WTC11 (cell line): ENCODE measurements at places on chromosomes 12 and 14. TPM values are rescaled to one million over a fixed set of nuclear protein-coding genes. Genes with fewer than 3 reads are reported as not detected.

GRCh38 chr12:65681226-65681625 is 143.1 kb upstream of the HMGA2 start:
- no peak overlapping the region for H3K4me3 ChIP-seq
- no peaks in the 10 kb centered on the region for H3K4me1 ChIP-seq
- H3K27me3 ChIP-seq: no peaks in the 10 kb centered on the region
- no peak for DNase-seq
- H3K36me3 ChIP-seq: no peaks in the 10 kb centered on the region

- peaks cover 42% of the 10 kb centered on the region for H3K36me3 ChIP-seq
- H3K4me3 ChIP-seq: no peak overlapping the region
- peaks cover 56% of the 10 kb centered on the region for H3K4me1 ChIP-seq
- DNase-seq: no peak
- H3K27ac ChIP-seq: peak overlapping the region; percentile 80
- H3K27me3 ChIP-seq: no peaks in the 10 kb centered on the region
Observed at GRCh38 chr12:130878193-130879185, 6.6 kb downstream of the RAN start.

- no peak for DNase-seq
- H3K27me3 ChIP-seq: no peaks in the 10 kb centered on the region
- H3K4me1 ChIP-seq: peaks cover 16% of the 10 kb centered on the region
- no peak overlapping the region for H3K27ac ChIP-seq
- H3K36me3 ChIP-seq: 0 out of 2 replicates have a peak, but pooled peaks cover 3% of the 10 kb centered on the region
Observed at GRCh38 chr12:21413369-21414277, 23.8 kb upstream of the PYROXD1 start.

DNA sequence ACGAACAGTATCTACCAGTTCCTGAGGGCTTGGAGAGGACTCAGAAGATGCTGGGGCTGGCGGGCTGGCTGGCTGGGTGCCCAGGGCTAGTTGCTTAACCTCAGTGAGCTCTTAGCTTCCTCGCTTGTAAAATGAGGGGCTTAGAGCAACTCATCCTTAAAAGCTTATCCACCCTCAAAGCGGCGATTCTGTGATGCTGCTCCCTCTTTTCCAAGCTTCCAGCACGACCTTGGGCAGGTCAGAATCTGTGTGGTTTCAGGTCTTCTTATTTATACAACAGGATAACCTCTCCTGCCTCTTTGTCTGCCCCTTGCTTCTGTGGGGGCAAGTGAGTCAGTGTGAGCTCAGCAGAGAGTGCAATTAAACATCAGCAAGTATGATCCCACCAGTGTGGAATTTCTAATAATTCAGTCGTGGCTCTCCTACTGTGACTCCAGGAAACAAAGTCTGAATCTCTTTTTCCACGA is 281.8 kb downstream of the KSR2 start:
- no peaks in the 10 kb centered on the region for H3K27me3 ChIP-seq
- no peak for DNase-seq
- no peak overlapping the region for H3K27ac ChIP-seq

GRCh38 chr12:124884587-124885438 is 21.1 kb upstream of the SCARB1 start:
- no peaks in the 10 kb centered on the region for H3K36me3 ChIP-seq
- peak; percentile 56 for DNase-seq
- H3K4me1 ChIP-seq: peaks cover 29% of the 10 kb centered on the region
- H3K27ac ChIP-seq: peak overlapping the region; percentile 29; the same call in 1 of the 2 replicates
- no peaks in the 10 kb centered on the region for H3K27me3 ChIP-seq
- H3K4me3 ChIP-seq: no peak overlapping the region; the same call in 1 of the 2 replicates

GRCh38 chr14:96069421-96069820 is 30.3 kb downstream of the C14orf132 start:
- peaks cover 2% of the 10 kb centered on the region; the same call in 1 of the 2 replicates for H3K4me1 ChIP-seq
- no peaks in the 10 kb centered on the region for H3K27me3 ChIP-seq
- 0 out of 2 replicates have a peak, but pooled peaks cover 3% of the 10 kb centered on the region for H3K36me3 ChIP-seq
- H3K4me3 ChIP-seq: no peak overlapping the region
- DNase-seq: no peak
- no peak overlapping the region for H3K27ac ChIP-seq

DNA sequence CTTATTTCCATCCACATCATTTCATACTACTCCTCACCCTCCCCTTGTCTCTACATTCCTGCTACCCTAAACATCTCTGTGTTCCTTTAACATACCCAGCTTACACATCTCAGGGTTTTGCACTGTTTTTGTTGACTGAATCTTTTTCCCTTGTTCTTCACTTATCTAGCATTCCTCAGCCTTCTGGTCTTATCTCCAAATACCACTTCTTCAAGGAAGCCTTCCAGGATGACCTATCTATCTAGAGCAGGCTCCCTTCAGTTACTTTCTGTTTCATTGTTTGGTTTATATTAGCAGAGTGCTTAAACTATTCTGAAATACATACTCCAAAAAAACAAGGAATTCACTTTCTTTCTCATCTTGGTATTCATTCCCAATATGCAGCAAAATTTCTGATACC is 353.1 kb downstream of the NAV3 start:
- peaks cover 29% of the 10 kb centered on the region for H3K4me1 ChIP-seq
- H3K27ac ChIP-seq: no peak overlapping the region

GRCh38 chr12:69059465-69060457 is 126.8 kb upstream of the CPM start:
- H3K27ac ChIP-seq: no peak overlapping the region
- no peak for DNase-seq
- peaks cover 6% of the 10 kb centered on the region for H3K4me1 ChIP-seq

- peaks cover 3% of the 10 kb centered on the region; the same call in 1 of the 2 replicates for H3K36me3 ChIP-seq
- H3K4me1 ChIP-seq: no peaks in the 10 kb centered on the region
- no peak for DNase-seq
Observed at GRCh38 chr14:45972416-45972815, 679.2 kb downstream of the RPL10L start.

- no peak overlapping the region for H3K27ac ChIP-seq
- no peak for DNase-seq
- H3K4me1 ChIP-seq: peaks cover 16% of the 10 kb centered on the region
- no peaks in the 10 kb centered on the region for H3K27me3 ChIP-seq
Observed at GRCh38 chr14:76100236-76100635, 51.5 kb upstream of the GPATCH2L start.

DNA sequence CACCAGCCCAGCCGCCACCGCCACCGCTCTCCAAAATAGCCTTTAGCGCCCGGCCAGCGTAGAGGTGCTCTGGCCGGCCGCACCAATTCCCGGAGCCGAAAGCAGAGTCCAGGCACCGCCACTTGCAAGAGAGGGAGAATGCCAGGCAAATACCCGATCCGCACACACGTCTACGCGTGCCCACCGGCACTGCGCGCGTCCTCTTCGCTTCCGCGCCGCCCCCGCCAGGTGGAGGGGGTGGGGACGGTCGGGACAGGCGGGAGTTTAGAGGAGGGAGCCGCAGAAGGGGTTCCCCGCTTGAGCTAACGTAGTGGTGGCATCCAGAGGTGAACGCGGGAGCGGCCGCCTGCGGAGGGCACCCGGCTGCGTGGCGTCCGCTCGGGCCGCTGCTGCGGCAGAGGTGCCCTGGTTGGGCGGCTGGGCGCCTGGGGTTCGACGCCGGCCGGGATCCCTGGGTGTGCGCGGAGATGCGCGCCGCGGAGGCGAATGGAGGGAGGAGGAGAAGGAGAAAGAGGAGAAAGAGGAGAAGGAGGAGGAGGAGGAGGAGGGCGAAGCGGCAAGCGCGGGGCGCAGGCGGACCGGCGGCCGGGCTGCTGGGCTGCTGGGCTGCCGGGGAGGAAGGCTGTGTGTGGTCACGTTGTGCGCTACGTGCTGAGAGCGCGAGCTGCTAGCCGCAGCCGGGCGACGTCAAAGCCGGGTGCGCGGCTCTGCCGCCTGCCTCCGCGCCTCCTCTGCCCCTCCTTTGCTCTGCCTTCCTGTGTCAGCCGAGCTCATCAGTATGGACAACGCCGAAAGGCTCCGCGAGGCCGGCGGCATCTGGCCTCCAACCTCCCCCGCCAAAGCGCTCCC is at the start of gene MDGA2:
TSS of gene MDGA2 (minus strand) at position 140 of the 849 bp plus-strand sequence.
- peak within 1 kb of the TSS; percentile 81 for H3K4me3 ChIP-seq
- DNase-seq: peak; percentile 59
- H3K36me3 ChIP-seq: peaks cover 3% of the 10 kb centered on the region; the same call in 1 of the 2 replicates
- no peak within 1 kb of the TSS for H3K27ac ChIP-seq
- H3K4me1 ChIP-seq: peaks cover 13% of the 10 kb centered on the region

DNA sequence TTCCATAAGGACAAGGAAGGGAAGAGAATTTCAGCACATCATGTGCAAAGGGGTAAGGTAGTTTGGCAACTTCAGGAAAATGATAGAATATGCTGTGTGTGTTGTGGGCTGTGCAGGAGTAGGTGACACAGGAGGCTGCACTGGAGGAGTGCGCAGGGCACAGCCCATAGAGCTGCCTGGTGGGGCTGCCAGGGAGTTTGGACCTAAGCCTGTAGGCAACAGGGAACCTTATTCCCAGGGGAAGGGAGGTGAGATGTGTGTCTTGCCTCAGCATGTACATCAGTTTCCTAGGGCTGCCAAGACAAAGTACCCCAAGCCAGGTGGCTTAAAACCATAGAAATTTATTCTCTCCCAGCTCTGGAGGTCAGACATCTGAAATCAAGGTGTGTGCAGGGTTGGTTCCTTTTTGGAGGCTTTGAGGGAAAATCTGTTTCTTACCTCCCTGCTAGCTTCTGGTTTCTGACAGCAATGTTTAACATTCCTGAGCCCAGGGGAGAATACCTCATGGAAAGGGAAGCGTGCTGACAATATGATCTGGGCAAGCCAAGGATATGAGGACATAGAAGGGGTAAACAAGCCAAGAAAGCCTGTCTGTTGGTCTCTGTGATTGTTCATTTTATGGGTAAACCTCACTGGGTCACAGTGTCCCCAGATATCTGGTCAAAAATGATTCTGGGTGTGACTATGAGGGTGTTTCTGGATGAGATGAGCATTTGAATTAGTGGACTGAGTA is 174.0 kb upstream of the NTF3 start:
- no peak overlapping the region for H3K4me3 ChIP-seq
- no peak overlapping the region for H3K27ac ChIP-seq
- H3K4me1 ChIP-seq: peaks cover 23% of the 10 kb centered on the region

GRCh38 chr12:117359029-117359845 is 2.2 kb downstream of the NOS1 start:
- H3K4me3 ChIP-seq: peak overlapping the region; percentile 57
- H3K36me3 ChIP-seq: no peaks in the 10 kb centered on the region
- no peak for DNase-seq
- H3K4me1 ChIP-seq: peaks cover 22% of the 10 kb centered on the region
- H3K27ac ChIP-seq: no peak overlapping the region
- peaks cover 69% of the 10 kb centered on the region for H3K27me3 ChIP-seq

DNA sequence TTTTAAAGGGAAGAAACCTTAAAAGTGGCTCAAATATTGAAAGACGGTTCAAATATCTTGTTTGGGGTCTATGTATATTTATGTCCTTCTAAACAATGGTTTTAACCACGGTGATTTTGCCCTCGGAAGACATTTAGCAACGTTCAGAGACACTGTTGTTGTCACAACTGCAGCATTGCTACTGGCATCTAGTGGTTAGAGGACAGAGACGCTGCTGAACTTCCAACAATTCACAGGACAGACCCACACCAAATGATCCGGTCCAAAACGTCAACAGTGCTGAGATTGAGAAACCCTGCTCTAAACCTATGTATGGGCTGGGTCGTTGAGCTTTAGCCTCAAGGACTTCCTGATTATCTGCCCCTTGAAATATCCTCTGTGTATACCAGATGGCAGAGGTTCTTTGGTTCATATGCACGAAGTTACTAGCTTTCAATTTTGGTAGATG is 1.7 kb downstream of the ANGEL1 start:
- H3K4me1 ChIP-seq: peaks cover 16% of the 10 kb centered on the region
- H3K4me3 ChIP-seq: peak overlapping the region; percentile 92
- no peak for DNase-seq
- H3K27me3 ChIP-seq: peaks cover 3% of the 10 kb centered on the region; the same call in 1 of the 2 replicates
- H3K27ac ChIP-seq: no peak overlapping the region; the same call in 1 of the 2 replicates

- no peak for DNase-seq
- no peaks in the 10 kb centered on the region for H3K36me3 ChIP-seq
- H3K27me3 ChIP-seq: no peaks in the 10 kb centered on the region
- H3K4me3 ChIP-seq: no peak overlapping the region
Observed at GRCh38 chr12:104974626-104975290, 11.4 kb upstream of the NOPCHAP1 start.

- DNase-seq: no peak
- no peaks in the 10 kb centered on the region for H3K4me1 ChIP-seq
- H3K27ac ChIP-seq: no peak overlapping the region
- no peaks in the 10 kb centered on the region for H3K27me3 ChIP-seq
- peaks cover 12% of the 10 kb centered on the region; the same call in 1 of the 2 replicates for H3K36me3 ChIP-seq
Observed at GRCh38 chr12:123471374-123472068, 13.6 kb downstream of the SNRNP35 start.

DNA sequence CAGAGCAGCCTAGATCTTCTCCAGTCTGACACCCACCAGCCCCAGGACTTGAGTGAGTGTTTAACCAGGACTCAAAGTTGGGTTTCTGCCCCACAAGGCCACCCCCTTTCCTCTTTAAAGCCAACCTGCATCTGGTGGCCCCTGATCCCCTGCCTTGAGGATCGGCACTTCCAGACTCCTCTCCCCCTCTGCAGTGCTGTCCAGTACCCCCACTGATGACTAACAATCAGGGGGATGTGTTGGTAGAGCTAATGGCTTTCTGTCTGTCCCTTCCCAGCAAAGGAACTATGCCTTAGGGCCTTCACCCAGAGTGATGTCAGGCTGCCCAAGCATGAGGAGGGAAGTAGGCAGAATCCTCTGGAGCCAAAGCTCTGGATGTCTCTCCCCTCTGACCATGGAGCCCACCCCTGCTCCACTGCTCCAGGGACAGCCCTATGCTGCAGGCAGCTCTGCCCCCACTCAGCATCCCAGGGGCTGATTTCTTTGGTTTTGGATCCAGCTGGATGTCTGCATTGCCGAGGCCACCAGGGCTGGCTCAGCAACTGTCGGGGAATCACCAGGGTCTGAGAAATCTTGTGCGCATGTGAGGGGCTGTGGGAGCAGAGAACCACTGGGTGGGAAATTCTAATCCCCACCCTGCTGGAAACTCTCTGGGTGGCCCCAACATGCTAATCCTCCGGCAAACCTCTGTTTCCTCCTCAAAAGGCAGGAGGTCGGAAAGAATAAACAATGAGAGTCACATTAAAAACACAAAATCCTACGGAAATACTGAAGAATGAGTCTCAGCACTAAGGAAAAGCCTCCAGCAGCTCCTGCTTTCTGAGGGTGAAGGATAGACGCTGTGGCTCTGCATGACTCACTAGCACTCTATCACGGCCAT is 42.9 kb downstream of the DAD1 start:
- H3K27ac ChIP-seq: 0 out of 2 replicates have a peak overlapping the region, but pooled peaks have one; percentile 54
- H3K36me3 ChIP-seq: no peaks in the 10 kb centered on the region
- no peak overlapping the region for H3K4me3 ChIP-seq
- no peak for DNase-seq

GRCh38 chr12:12704593-12705230 is 8.7 kb upstream of the GPR19 start:
- H3K27me3 ChIP-seq: no peaks in the 10 kb centered on the region
- DNase-seq: peak; percentile 38
- peaks cover 18% of the 10 kb centered on the region for H3K4me1 ChIP-seq
- H3K4me3 ChIP-seq: no peak overlapping the region
- H3K27ac ChIP-seq: no peak overlapping the region

Gene CAPZA3
- not detected in 3 replicates for total RNA-seq

Gene GLIPR1
- 0.28 to 0.48 TPM in 2 of 3 replicates, not detected in the other for total RNA-seq

Gene BMAL2
- 11.1 to 16.2 TPM (median 13.6 TPM) in 3 replicates for total RNA-seq

Gene POP5
- 53.9 to 57.7 TPM (median 54.7 TPM) in 3 replicates for total RNA-seq

Gene PAX9
- not detected in 3 replicates for total RNA-seq

Gene SNX6
- total RNA-seq: 49.5 to 56.0 TPM (median 51.3 TPM) in 3 replicates

Gene HNF1A
- not detected in 3 replicates for total RNA-seq

Gene TCL1B
- total RNA-seq: 5.7 to 7.2 TPM (median 7.0 TPM) in 3 replicates

Gene MYH6
- total RNA-seq: 0.09 to 0.14 TPM (median 0.09 TPM) in 3 replicates
